HFFc6 (cell line): ENCODE measurements at places on chromosomes 7 and 10. TPM values are rescaled to one million over a fixed set of nuclear protein-coding genes. Genes with fewer than 3 reads are reported as not detected.

GPR146 gene
- total RNA-seq = 0.53 to 1.4 TPM (median 0.72 TPM) in 3 replicates

ZYX gene
- 523 to 540 TPM (median 526 TPM) in 3 replicates for total RNA-seq

ARL5B gene
- total RNA-seq = 6.9 and 9.1 TPM in 2 replicates

TRIM74 gene
- not detected in 2 replicates for total RNA-seq

SLC16A12 gene
- not detected in 3 replicates for total RNA-seq

GJD4 gene
- not detected in 2 replicates for total RNA-seq

SLC37A3 gene
- 26.3 to 28.3 TPM (median 28.2 TPM) in 3 replicates for total RNA-seq

PPP1R3A gene
- total RNA-seq = not detected in 2 replicates

LMTK2 gene
- 9.6 to 13.5 TPM (median 10.9 TPM) in 3 replicates for total RNA-seq

ABCA13 gene
- 0.06 to 0.08 TPM in 2 of 3 replicates, not detected in the other for total RNA-seq

PCLO gene
- 0.64 to 1.6 TPM (median 0.75 TPM) in 3 replicates for total RNA-seq

PAPOLB gene
- total RNA-seq = not detected in 3 replicates

CFAP70 gene
- 0.21 to 0.40 TPM (median 0.39 TPM) in 3 replicates for total RNA-seq

SFTPA1 gene
- total RNA-seq = not detected in 3 replicates

DOCK4 gene
- 3.2 to 4.1 TPM (median 3.5 TPM) in 3 replicates for total RNA-seq

AGAP5 gene
- total RNA-seq = 2.9 to 3.5 TPM (median 3.0 TPM) in 3 replicates

BHLHA15 gene
- total RNA-seq = 0.34 TPM in 1 of 2 replicates, not detected in the other

TNS3 gene
- total RNA-seq = 50.2 to 74.5 TPM (median 70.0 TPM) in 3 replicates

PRRT4 gene
- not detected in 3 replicates for total RNA-seq
